ENCODE measurements at places on chromosomes 12 and 14.

DNA sequence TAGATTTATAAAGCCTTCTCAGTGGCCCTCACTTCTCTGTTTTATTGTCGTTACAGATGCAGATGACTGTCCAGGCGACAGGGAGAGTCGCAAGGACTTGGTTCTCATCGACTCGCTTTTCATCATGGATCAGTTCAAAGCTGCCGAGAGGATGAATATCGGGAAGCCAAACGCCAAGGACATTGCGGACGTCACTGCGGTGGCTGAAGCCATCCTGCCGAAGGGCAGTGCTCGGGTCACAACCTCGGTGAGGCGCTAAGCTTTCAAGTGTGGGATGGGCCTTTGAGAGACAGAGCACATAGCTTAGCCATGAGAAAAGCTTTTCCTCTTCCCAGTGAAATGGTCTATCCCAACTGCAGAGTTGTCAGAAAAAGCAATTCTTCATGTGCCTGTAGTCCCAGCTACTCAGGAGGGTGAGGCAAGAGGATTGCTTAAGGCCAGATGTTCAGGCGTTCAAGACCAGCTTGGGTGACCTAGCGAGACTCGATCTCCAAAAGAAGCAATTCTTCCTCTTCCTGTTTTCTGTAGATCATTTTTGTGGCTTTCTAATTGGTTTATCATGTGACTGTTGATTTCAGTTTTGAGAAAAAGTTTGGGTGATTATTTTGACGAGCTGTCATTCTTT is 56.4 kb downstream of the EP400 start:
- DNase-seq = no peak

DNA sequence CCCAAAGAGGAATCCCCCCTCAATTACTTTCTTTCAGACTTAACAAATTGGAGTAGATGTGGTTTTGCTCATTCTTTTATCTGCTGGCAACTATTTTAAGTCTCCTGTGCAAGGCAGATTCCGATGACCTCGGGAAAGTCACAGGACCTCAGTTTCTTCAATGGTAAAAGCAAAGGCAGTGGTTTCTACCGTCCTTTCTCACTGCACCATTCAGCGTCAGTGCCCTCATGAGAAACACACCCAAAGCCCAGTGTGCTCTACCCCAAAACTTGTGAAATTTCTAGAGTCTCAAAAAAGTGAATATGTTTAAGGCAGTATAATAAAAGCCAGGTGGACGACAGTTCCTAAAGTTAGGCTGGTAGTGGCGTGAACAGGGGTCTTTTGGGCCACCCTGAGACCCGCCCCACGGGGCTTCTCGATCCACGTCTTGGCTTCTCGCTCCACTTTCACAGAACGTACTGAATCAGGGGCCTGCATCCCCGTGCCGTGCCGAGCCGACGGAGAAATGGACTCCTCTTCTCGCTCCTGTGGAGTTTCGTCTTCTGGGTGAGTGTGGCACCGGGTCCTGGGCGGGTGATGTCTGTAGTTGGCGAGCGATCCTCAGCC is 1.3 kb upstream of the ARHGAP5 start:
- DNase-seq = no peak

GRCh38 chr12:57025196-57025595 is 8.9 kb upstream of the TAC3 start:
- DNase-seq = no peak

DNA sequence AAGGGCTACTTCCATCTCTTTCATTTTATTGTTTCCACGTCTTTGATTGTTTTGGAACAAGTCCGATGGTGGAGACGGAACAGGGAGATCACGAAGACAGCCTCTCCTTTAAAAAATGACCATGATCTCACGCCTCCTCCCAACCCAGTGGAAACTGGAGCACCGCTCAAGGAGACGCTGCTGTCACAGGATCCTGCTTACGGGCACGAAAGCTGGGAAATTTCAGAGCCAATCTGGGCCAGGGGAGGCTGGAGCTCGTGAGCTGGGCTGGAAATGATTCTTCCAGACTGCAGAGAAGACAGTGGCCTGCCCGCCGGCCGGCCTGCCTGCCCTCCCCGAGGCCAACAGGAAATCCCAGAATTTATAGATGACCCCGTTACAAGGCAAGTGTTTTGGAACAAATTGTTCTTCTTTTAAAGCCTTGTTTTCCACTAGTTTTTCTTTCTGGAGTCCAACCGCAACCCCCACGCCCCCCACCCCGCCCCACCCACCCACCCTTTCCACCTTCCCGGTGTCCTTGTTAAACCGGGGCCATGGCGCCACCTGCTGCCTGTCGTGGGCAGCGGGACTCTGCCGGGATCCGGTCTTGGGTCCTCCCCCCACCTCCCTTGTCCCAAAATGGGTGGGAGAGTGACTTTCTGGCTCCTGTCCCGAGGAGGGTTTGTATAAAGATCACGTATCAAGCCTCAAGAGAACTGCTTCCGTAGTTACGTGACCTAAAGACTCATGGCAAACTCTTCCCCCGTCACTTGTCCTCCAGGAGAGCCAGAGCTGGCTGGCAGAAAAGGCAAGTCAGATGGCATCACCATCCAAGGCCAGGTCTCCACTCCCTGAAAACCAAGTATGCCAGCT is 40.3 kb downstream of the MAP1LC3B2 start:
- peak; percentile 50 for DNase-seq

- DNase-seq = no peak
Observed at GRCh38 chr12:103672401-103673119, 85.5 kb downstream of the STAB2 start.

GRCh38 chr14:103688906-103689902 is 26.0 kb downstream of the XRCC3 start:
- peak; percentile 65 for DNase-seq

GRCh38 chr12:111398530-111398929 is 7.2 kb upstream of the SH2B3 start:
- DNase-seq = no peak

GRCh38 chr12:1188016-1188415 is 197.0 kb downstream of the ERC1 start:
- DNase-seq = no peak

GRCh38 chr12:96057986-96058553 is 22.7 kb upstream of the LTA4H start:
- DNase-seq = no peak
